Activated CD8-positive, alpha-beta T cell treated with anti-CD3 and anti-CD28 coated beads for 36 hours (primary cell): ENCODE measurements at places on chromosomes 11 and 22. TPM values are rescaled to one million over a fixed set of nuclear protein-coding genes. Genes with fewer than 3 reads are reported as not detected.

The CATSPERZ gene
- 0.52 TPM for total RNA-seq

GRCh38 chr11:8262552-8263108 lies 1.0 kb downstream of the LMO1 start:
- no peak overlapping the region for H3K27ac ChIP-seq
- peaks cover 9% of the 10 kb centered on the region for H3K4me1 ChIP-seq
- no peaks in the 10 kb centered on the region for H3K36me3 ChIP-seq
- H3K4me3 ChIP-seq: peak overlapping the region; percentile 35
- peaks cover 62% of the 10 kb centered on the region for H3K27me3 ChIP-seq

DNA sequence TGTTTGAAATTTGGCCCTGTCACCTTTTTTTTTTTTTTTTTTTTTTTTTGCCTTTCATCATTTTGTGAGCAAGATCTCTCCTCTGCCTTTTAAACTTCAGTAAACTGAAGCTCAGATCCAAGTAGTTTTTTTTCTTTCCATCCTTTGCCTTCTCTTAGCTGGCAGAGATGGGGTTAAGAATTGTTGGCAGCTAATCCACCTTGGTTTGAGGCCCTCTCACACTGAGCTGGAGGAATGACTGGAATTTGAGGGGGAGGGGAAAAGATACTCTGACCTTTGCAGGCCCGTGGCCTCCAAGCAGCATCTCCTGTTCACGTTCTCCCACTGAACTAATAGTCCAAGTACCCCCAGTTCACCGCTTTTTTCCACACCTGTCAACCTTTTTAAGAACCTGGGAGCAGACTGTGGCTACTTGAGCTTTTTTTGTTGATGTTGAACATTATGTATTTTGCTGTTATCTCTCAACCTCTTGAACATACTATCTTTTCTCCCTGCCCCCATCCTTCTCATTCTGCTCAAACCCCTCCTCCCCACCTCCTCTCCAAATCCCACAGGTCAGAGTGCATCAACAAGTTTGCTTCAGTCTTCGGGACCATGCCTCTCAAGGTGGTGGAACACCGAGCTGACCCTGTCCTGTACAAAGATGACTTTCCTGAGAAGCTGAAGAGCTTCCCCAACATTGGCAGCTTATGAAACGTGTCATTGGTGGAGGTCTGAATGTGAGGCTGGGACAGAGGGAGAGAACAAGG lies 66.2 kb downstream of the ALX4 start:
- peaks cover 19% of the 10 kb centered on the region for H3K36me3 ChIP-seq
- DNase-seq: no peak
- H3K27ac ChIP-seq: no peak overlapping the region
- no peaks in the 10 kb centered on the region for H3K4me1 ChIP-seq
- H3K27me3 ChIP-seq: no peaks in the 10 kb centered on the region
- no peak overlapping the region for H3K4me3 ChIP-seq

DNA sequence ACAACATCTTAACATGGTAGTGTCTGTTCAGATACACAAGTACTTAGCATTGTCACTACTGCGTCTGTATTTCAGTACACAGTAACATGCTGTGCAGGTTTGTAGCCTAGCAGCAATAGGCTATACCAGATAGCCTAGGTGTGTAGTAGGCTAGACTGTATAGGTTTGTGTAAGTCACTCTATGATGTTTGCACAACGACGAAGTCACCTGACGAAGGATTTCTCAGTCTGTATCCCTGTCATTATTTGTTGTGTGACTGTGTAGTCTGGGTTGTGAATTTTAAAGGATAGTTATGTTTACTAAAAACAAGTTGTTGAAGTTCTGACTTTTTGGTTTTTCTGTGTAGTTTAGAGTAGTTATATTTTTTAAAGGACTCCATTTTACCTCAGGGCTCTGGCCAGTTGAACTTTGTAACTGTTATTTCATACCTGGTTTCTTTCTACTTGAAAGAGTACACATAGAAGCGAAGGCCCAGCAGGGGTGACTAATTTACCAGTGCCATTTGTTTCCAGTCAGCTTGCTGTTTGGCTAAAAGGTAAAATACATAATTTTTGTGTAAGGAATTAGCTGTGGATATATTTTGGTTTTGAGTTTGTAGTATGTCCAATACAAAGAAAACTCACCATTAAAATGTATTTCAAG lies 72.3 kb downstream of the PPP6R3 start:
- peak overlapping the region; percentile 23 for H3K27ac ChIP-seq
- H3K27me3 ChIP-seq: no peaks in the 10 kb centered on the region
- no peak overlapping the region for H3K4me3 ChIP-seq
- H3K36me3 ChIP-seq: peaks cover 52% of the 10 kb centered on the region
